ENCODE measurements at places on chromosomes 7 and 10.

- DNase-seq: no peak
These were observed 346.8 kb downstream of the PTPRN2 start for GRCh38 chr7:158240801-158241200.

DNA sequence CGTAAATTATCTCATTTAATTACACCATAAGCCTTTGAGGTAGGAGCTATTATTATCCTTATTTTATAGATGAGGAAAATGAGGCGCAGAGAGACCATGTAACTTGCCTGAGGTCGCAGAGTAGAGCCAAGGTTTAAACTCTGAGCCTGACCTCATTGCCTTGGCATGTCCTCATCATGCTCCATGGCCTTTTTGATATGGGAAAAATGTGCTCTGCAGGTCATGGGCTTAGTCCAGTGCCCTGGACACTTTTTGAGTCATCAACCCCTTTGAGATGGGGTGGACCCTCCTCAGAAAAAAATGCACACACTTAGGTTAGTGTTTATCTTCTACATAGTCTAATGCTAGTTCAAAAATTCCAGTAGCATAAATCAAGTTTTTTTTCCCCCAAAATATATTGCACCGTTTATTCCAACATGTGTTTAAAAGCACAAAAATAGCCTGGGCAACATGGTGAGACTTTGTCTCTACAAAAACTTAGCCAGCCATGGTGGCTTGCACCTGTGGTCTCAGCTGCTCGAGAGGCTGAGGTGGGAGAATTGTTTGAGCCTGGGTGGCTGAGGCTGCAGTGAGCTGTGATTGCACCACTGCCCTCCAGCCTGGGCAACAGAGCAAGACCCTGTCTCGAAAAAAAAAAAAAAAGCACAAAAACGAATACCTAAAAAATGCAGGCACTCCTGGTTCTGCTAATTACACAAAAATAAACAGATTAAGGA lies 28.6 kb upstream of the TMEM178B start:
- no peak for DNase-seq

DNA sequence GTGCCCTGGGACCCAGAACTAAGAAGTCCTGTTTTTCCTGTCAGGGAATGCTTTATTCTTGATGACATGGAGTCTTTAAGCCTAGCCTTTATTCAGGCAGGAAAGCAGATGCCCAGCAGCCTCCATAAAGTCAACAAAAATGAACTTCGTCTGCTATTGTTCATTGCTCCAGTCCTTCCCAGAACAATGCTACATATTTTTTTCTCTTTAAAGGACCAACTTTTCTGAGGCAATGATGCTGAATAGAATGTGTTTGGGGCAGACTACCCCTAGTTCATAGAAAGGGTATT lies 47.6 kb upstream of the PDCD4 start:
- DNase-seq: no peak

- DNase-seq: no peak
These were observed 3.0 kb downstream of the NOD1 start for GRCh38 chr7:30475580-30475979.

- DNase-seq: peak; percentile 20
These were observed 198.0 kb downstream of the CSTF2T start for GRCh38 chr10:51501396-51501795.

DNA sequence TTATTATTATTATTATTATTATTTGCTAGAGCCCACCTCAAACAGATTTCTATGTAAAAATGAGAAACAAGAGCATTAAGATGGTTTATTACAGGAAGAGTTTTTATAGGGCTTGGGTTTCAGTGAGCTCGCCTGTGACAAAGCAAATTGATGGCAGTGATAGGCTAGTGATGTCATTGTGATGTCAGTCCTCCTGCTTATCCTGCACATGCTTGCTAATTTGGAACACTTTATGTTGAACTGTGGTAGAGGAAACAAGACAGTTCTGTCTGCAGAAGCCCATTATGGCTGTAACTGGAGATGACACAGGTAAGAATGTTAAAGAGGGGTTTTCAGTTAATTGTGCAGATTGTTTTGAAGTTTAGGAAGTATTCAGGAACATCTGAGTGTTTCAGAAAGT lies 68.3 kb downstream of the CREM start:
- DNase-seq: no peak

DNA sequence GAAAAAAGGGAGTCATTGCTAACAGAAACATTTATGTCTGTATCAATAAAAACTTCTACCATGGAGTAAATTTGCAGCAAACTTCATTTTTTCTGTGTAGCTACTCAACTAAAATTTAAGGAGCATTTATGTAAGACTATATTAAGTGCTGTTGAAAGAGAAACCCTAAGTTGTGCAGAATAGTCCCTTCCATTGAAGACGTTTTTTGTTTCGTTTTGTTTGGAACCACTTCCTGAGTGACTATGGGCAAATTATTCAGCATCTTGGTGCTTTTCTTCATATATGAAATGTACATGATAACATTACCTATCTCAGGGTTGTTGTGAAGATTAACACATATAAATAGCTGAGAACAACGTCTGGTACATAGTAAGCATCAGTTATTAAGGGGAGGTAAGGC lies 24.3 kb downstream of the SEM1 start:
- DNase-seq: no peak

GRCh38 chr10:114499630-114500190 lies 95.4 kb upstream of the AFAP1L2 start:
- DNase-seq: no peak

DNA sequence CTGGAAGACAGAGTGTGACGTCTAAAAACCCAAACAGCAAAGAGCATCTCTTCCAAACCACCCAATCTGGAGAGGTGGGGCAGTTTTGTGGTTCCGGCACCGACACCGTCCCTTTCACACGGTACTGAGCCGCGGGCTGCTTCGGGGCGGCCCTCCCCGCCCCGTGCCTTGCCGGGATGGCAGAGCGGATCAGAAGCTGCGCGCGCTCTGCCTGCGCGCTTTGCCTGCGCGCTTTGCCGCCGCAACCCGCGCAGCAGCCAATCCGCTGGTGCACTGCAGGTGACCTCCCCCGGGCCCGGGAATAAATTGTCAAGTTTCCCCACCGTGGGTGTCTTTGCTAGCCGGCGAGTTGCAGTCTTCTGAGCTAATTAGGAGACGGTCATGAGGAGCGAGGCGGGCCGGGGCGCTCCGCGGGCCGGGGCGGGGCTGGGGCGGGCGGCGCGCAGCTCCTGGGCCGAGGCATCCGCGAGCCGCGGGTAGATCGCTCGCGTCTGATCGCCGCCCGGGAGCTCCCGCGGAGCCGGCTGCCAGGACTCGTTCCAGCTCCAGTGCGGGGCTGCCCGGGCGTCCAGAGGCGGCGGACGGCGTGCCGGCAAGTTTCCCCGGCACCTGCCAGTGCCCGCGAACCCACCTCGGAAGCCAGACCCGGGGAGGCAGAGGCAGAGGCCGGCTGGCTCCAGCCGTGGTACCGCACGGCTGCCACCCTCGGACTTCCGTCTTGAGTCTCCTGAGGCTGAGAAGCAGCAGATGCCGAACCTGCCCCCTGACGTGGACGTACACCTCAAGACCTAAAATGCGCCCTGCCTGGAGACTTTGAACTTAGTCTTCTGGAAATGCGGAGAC lies 536.0 kb upstream of the GALNT17 start:
- DNase-seq: no peak

- DNase-seq: peak; percentile 52
These were observed 47.4 kb downstream of the SGMS1 start for GRCh38 chr10:50576245-50576815.

- DNase-seq: no peak
These were observed 16.1 kb upstream of the CDK14 start for GRCh38 chr7:90580051-90580450.

DNA sequence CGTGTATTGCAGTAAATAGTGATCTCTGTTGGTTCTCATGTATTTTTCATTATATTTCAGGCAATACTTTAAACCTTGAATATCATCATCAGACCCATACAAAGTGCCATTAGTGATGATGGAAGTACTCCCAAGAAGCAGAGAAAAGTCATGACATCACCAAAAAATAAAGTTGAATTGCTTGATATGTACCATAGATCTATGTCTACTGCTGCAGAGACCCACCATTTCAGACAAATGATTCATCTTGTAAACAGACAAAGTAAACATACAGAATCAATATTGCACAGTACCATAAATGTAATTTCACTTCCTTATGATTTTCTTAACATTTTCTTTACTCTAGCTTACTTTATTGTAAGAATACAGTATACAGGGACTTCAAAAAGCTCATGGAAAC lies 347.8 kb downstream of the IPMK start:
- DNase-seq: no peak

DNA sequence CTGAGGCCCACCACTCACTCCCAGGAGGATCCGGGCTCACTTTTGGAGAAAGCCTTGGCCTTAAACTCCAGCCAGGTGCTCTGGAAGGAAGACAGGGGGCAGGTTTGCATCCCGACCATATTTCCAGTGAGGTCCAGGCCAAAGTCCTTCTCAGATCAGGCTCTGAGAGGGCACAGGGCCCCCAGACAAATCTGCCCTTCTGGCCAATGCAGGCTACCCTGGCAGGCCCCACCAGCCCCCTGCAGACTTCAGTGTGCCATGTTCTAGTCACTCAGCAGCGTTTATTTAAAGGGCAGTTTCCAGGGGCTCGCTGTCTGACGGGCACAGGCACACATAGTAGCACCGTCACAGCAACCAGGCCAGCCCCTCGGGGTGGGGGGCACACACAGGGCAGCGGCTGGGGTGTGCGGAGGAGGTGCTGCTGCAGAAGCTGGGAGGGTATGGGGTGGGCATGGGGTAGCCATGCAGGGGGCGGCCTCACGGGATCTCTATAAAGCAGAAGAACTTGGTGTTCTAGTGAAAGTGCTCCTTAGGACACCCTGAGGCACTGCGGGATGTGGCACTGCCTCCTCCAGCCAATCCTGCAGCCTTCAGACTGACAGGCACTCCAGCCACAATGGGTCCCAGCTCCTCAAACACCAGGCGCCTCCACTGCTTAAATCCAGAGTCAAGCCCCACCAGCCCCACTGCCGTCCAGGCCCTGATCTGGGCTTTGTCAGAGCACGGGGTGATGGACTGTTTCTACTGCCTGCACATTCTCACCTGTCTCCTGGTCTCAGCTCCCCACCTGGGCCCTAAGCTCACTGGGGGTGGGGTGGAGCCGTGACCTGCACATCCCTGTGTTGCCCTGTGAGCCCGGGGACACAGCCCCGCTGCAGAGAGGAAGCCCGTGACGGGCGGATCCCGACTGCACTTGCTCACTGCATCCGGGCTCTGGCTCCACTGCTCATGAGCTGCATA lies 9.6 kb upstream of the PYROXD2 start:
- no peak for DNase-seq

GRCh38 chr10:31935678-31936077 lies 7.0 kb upstream of the ARHGAP12 start:
- DNase-seq: no peak

DNA sequence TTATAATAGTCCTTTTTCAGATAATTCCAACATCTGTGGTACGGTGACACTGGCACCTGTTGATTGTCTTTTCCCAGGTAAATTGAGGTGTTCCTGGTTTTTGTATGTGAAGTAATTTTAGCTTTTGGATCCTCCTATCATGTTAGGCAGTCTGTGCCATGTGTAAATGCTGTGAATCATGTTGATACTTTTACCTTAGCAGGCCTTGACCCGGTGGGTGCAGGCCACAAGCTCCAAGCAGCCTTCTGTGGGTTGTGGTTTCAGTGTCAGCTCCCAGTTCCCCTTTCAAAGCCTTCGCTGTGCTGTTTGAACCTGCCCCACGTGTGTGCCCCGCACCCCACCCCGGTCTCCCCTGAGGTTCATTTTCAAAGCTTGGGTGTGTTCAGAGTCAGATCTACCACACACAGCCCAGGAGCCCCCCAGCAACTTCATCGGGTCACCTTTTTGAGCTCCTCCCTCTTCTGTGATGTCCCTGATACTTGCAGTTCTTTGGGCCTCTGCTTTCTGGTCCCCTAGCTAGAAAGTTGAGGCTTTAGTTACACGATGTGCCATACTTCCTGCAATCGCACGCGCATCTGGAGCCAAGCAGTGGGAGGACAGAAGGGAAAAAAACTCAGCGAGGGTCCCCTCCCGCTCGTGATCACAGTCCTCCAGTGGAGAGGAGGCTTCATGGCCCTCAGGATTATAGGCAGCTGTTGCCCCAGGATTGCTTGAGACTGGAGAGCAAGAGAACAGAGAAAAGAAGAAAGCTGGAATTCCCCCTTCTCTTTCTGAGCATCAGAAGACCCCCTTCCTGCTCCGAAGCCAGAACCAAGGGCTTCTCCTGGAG lies 8.7 kb upstream of the BHLHA15 start:
- DNase-seq: no peak

DNA sequence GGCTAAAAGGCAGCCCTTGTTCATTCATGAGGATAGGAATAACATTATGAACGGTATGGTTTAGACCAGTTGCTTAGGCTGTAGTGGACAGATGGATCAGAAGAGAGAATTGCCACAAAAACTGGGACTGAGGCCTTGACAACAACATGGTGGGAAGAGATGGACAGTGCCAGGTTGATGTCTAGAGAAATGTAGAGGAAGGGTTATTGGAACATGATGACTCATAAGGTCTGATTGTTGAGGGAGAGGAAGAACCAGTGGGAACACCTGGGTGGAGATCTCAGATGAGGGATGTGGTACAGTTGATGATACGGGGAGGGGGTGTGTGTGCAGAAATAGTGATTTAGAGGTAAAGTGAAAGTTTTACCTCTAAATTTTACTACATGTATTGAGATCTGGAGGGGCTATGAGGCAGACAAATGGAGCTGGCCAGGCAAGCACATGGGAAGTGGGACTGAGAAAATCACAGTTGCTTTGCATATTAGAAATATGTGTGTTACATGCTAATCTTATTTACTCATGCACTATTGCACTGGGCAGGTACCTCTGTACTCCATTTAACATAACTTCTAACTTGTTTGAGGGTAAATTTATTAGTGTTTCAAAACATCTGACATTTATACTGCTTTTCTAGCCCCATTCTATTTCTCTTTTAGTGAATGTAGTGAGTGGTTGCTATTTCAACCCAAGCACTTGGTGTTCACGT lies 65.6 kb downstream of the PLCE1 start:
- DNase-seq: no peak

DNA sequence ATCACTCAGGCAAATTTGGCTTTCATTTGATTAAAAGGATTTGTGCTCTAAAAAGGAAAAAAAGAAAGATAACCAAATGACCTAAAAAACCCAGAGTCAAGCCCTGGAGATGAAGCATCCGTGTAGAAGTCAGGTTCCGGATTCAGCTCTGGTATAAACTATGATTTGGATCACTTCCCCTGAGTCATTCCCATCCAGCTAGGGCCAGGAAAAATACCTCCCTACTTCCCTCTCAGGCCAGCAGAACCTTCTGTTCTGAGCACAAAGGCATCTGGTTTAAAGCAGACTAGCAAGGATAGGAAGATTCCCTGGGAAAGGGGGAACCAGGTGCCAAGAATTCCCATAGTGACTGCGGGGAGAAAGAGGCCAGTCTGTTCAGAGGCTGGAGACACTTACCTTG lies 25.7 kb upstream of the NDST2 start:
- peak; percentile 67 for DNase-seq

Measured in AG08395 (cell line).